CD8-positive, alpha-beta memory T cell (primary cell): ENCODE measurements at places on chromosomes 4 and X.

- DNase-seq: peak; percentile 84
These were observed 66.7 kb downstream of the COQ2 start for GRCh38 chr4:83217721-83218522.

GRCh38 chrX:132331000-132331399 lies 111.8 kb upstream of the RAP2C start:
- no peak for DNase-seq

DNA sequence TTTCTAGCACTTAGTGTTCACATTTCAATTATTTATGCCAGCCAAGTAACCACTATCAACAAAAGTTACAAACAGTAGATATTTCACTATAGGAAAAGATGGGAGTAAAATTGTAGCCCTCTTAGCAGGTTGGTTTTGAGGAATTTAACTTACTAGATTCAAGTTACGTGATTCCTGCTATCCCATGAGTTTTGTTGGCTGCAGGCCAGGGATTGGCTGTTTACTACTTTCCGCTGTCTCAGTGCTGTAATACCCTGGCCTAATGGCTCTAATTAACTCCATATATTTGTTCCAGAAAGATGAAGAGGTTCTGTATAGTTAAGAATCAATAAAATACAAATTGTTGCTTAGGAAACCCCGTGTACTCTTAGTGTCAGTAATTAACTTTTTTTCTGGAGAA lies 55.5 kb upstream of the MAGED1 start:
- DNase-seq: no peak

DNA sequence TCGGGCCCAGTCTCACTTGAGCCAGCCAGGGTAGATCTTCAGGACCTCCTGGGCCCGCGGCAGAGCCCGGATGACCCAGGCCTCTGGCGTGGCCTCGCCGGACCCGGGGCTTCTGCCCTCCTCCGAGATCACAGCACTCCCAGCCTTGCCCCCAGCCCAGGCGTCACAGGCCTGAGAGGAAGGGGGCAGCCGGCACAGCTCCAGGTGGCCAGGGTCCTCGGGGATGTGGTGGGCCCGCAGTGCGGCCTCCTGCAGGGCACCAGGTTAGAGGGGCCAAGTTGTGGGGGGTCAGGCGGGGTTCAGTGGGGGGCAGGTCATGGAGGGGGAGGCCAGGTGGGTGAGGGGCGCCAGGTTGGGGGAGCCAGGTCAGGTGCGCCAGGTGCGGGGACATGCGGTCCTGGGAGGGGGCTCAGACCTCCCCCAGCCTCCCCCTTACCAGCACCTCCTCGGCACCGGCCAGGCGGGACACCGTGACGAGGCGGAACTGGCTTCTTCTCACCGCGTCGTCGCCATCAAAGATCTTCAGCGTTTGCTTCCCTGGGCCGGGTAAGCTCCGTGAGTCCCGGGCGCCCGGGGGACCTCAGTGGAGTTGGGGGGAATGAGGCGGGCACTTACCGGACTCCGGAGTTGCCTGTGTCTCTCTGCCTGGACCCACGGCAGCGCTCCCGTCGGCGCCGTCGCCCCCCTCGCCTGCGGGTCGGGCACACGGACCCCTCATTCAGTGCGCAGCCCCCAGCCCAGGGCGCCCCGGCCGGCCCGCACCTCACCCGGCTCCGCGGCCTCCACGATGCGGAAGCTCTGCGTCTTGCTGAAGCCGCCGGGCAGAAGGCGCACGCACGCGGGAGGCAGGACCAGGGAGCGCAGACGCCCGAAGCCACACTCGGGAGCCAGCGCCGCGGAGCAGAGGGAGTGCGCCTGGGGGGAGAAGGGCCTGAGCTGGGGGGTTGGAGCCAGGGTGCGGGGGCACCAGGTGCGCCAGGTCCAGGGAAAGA lies 6.0 kb downstream of the DGKQ start:
- DNase-seq: no peak

GRCh38 chr4:20364969-20365368 lies 113.3 kb downstream of the SLIT2 start:
- no peak for DNase-seq

DNA sequence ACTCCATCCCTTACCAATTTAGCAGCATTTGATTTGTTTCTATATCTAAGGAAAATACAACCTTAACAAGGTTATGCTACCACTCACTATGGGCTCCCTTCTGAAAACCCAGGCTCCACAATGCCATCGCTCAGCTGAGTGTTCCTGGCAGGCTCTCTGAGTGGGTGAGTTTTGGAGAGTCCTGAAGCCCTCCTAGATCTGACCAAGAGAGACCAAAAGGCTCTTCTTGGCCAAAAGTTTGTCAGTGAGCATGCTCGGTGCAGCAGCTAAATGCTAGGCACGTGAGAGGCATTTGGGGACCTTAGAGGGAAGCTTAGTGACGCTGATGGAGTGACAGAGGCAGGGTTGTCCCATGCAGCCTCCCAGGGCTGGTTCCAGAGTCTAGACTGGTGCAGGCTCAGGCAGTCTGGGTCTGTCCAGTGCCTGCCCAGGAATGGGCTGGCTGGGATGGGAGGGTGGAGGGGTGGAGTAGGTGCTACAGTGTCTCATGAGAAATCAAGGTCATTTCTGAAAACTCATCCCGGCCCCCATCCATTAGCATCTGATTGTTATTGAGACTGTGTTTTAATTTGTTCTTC lies 346.8 kb downstream of the NR3C2 start:
- no peak for DNase-seq

DNA sequence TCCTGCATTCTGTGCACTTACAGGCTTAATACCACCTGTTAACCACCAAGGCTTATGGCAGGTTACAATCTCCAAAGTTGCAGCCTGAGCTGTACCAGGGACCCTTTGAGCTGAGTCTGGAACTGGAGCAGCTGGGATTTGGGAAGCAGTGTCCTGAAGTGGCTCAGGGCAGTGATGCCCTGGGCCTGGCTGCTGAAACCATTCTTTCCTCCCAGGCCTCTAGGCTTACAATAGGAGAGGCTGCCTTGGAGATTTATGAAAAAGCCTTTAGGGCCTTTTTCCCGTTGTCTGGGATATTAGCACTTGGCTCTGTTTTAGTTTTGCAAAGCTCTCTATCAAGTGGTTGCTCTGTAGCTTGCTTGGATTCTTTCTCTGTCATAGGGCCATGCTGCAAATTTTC lies 154.3 kb upstream of the CASK start:
- no peak for DNase-seq

DNA sequence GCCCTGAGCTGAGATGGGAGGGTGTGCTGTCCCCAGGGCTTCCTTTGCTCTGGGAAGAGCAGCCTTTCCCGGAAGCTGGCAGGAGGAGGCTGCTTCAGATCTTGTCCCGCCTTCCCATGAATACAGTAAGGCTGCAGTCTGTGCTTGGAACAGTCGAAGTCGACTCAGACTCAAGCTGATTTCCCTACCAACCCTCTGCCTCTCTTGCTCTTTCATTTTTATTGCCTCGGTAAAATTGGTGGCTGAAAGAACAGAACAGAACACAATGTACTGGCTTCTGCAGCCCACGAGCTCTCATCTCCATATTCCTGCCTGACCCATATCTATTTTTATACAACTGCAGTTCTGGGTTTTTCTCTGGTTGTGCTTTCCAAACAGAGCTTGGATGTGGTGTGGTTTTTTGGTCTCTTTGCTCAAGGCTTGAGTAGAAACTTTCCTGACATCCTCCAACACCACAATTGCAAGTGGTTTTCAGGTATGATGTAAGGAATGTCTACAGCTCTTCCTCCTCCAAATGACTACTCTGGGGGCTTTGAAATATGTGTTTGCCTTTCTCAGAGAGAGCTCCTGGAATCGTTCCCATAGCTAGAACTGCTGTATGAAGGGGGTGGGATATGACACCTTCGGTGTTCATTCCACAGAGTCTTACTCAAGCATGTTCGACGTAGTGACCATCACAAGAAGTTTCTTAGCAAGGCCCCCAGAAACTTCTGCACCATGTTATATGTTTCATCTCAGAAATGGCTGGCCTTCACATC lies 61.3 kb downstream of the ENPP6 start:
- no peak for DNase-seq

GRCh38 chr4:526971-527460 lies 28.0 kb downstream of the PIGG start:
- DNase-seq: no peak

GRCh38 chr4:52904421-52904820 lies 42.3 kb downstream of the RASL11B start:
- DNase-seq: no peak

- peak; percentile 1 for DNase-seq
These were observed 155.8 kb downstream of the ANTXR2 start for GRCh38 chr4:79917246-79917645.

DNA sequence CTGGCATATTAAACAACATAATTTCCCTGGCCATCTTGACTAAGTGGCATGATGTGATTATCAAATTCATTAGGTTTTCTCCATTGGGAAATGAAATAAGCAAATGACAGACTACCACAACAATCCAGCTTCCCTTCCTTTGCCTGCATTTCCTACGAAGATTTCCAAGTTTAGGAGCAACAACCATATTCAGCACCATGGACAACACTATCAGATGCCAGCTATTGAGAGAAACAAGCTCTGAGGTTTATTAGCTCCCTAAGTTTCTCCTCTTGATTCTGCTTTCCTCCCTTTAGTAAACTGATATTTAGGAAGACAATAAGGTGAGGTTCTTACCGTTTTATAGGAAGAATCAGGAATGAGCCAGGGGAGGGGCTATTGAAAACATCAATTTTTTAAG lies 36.2 kb downstream of the DCX start:
- no peak for DNase-seq

- DNase-seq: no peak
These were observed 35.9 kb upstream of the CXCL8 start for GRCh38 chr4:73704314-73705055.

GRCh38 chr4:43423276-43423675 lies 530.8 kb downstream of the GRXCR1 start:
- DNase-seq: no peak

DNA sequence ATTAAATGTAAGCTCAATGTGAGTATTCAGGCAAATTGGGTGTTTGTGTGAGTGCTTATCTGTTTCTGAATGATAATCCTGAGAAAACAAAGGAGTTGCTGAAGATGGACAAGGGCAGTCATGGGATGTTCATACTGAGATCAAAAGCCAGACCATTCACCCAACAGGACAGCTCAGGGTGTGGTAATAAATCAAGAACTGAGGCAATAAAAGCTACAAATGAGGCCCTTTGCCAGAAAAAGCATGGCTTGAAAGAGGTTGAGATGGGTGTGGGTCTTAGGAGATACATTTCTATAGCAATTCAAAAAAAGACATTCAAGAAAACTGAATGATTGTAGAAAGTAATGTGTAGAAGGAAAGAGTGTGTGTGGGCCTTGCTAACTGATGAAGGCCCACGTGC lies 425.8 kb upstream of the BOD1L1 start:
- DNase-seq: no peak
